Ureter (tissue), 1 donor: ENCODE measurements at places on chromosomes 7 and 10.

- no peak for DNase-seq
These were observed 37.2 kb downstream of the RAPGEF5 start for GRCh38 chr7:22319424-22320403.

DNA sequence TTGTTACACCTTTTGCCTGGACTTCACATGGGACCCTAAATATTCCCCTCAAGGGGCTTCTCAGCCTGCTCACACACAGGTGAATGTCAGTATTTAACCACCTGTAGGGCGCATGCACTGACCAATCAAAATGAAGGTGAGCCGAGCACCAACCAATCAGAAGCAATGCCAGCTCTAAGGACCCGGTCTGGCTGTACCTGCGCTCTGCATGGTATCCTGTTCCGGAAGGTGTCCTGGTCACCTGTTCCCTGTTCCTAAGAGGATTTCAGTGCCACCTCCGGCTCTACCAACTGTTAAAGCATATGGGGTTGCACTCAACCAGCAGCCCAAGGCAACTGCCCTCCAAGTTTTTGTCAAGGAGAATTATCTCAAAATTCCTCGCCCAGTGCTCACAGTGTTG lies 18.4 kb upstream of the CALN1 start:
- no peak for DNase-seq

GRCh38 chr7:359766-360361 lies 69.9 kb downstream of the FOXL3 start:
- no peak for DNase-seq

DNA sequence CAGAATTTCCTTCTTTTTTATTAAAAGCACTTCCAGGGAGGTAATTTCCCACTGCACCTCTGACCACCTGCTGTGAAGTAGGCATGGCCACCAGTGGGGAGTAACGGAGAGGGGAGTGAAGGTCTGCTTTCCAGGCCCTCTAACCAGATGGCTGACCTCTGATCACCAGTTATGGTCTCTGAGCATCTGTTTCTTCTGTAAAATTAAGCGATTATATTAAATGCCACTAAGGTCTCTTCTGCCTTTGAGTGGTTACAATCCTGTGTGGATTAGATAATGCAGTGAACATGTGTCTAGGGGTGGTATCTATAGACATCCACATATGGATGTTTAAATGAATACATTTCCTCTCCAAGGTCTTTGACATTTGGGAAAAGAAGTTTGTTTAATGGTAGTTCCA lies 199.6 kb downstream of the HERPUD2 start:
- DNase-seq: no peak

- DNase-seq: no peak
These were observed 19.7 kb upstream of the VPS37D start for GRCh38 chr7:73647725-73648592.

- DNase-seq: no peak
These were observed 78.1 kb upstream of the GLI3 start for GRCh38 chr7:42315103-42315502.

DNA sequence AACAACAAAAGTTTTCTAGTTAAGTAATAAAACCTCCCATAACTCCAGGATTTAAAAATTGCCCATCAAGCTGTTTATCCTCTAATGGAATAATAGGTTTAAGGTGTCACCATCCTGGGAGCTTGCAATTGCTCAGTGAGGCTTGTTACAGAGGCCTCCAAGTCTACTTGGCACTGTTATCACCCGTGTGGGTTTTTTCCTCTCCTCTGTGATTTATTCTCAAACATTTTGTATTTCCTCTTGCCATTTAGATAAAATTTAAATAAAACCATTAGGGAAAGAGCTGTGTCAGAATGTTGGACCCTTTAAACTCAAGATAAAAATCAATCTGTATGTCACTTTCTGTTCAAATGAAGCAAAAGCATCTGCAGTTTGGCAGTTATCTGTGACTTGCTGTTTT lies 202.6 kb downstream of the GALNT17 start:
- DNase-seq: no peak

GRCh38 chr10:71094712-71095390 lies 117.5 kb upstream of the UNC5B start:
- DNase-seq: no peak
